EH (cell line): ENCODE measurements at places on chromosomes 1 and 21.

- peak; percentile 94 for DNase-seq
Observed at GRCh38 chr21:38297194-38297631, 40.4 kb downstream of the KCNJ15 start.

- DNase-seq = no peak
Observed at GRCh38 chr1:23872421-23872820, 4.3 kb upstream of the FUCA1 start.

DNA sequence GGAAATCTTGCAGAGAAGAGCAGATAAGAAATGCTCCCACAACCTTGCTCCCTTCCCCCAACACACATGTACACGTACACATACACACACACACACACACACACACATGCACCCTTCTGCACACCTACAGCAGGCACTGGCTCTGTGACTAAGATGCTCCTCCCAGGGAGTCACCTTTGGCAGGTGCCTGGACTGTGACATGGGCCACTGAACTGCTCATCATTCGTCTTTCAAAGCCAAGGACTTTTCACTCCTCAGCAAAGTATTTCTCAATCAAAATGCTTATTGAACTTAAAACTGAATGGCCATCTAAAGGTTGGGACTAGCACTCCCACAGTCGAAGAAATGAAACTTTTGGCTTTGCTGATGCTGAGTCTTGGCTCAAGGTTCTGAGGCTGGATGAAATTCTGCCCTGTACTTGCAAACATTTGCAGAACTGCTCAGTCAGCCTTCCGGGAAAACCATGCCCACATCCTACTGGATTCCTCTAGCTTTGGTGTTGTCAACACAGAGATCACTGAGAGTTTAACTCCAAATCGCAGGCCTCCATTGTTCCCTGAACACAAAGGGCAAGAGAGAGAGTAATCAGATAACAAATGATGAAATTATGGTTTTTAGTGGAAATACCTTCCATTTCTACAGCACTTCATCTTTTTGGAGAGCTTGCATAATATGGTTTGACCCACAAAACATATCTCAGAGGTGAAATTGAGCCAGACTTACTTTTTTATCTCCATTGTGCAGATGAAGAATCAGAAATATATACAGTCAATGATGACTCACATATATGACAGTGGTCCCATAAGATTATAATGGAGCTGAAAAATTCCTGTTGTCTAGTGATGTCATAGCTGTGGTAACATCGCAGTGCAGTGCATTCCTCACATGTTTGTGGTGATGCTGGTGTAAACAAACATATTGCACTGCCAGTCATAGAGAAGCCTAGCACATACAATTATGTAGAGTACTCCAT is 72.4 kb upstream of the BCAR3 start:
- peak; percentile 96 for DNase-seq

- DNase-seq = no peak
Observed at GRCh38 chr1:12601700-12602658, 16.0 kb downstream of the DHRS3 start.

DNA sequence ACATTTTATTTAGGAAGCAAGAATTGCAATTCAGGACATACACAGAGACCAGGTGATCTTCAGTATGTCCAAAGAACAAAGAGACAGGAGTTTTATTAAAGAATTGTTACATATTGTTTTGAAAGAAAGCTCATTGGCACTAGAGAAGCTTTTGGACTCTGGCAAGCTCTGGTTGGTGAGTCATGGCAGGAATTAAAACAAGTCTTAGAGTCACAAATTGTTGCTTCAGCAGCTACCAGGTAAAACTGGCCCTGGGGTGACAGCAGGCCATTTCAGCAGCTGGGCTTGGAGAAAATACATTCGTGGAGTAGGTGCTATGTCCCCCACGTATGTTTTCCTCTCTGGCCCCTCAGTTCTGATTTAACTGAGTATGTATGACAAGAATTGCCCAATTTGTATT is 58.8 kb downstream of the MAP3K21 start:
- no peak for DNase-seq

DNA sequence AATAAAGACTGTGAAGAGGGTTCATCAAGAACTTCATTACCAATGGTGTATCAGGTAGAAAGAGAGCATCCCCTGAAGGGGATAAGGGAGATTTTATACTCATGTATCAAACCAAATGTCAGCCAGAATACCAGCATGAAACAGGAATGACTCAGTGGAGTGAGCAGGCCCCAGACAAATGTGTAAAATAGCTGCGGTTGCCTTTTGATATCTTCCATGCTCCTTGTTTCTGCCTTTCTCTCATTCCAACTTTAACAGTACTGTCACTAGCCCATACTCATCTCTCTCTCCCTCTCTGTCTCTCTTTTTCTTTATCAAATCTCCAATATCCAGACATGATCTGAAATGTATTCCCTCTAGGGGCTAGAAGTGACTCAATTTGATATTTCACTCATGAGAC is 47.8 kb downstream of the GPR88 start:
- DNase-seq = peak; percentile 80

DNA sequence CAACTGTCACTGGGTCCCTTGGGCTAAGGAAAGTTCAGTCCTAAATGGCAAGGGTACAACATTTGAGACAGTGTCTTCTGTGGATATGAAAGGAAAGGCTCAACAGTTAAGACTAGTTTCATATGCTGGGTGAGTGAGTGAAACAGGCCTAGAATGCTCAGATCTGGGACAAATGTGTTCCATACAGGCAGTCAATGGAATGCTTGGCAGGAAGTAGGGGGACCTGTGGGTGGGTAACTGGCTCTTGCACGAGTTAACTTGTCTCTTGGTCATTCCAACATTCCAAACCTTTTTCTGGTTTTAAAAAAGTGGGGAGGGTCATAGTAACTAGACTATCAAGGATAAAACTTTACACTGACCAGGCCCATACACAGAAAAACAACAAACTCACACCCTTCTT is 17.8 kb upstream of the ADAM30 start:
- DNase-seq = peak; percentile 23

DNA sequence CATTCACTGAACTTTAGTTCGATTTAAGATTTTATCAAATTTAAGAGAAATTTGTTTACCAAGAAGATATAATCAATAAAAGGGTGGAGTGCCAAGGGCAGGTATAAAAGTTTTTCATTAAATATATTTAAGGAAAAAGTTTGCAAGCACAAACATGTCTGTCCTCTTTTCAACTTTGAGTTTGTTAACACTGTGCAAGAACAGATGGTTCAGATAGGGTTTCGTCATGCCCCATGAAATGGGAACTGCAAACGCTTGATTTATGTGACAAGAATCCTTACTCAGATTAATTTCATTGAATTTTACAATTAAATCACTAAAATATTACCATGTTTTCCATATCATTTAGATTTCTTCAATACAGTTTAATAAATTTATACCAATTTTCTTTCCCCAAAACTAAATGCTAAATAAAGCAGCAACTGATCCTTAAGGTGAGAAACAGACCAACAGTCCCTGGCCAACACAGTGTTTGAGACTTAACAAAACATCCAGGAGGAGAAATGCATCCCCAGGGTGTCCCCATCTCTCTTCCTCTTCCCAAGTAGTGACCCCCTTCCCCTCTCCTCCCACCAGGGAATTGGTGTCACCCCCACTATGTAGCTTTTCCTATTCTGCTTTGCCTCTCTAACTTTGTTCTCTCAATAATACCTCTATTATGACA is 292.9 kb downstream of the LTN1 start:
- DNase-seq = no peak

GRCh38 chr1:170720661-170721060 is 56.7 kb downstream of the PRRX1 start:
- DNase-seq = no peak

DNA sequence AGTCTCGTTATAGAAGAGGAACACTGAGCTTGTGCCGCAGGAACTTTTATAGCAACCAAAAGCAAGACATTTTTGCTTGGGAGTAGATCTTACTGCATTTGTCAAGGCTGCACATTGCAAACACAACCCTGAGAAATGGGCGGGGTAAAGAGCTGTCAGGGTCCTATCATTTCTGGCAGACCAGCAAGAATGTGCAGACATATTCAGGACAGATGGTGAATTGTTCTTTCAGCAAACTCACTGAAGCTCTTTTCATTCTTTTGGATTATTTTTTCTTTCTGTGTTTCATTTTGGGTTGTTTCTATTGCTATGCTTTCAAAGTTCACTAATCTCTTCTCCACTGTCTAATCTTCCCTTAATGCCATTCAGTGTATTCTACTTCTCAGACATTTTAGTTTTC is 5.1 kb upstream of the ACTN2 start:
- DNase-seq = no peak

- no peak for DNase-seq
Observed at GRCh38 chr21:26423511-26423910, 149.6 kb downstream of the CYYR1 start.

DNA sequence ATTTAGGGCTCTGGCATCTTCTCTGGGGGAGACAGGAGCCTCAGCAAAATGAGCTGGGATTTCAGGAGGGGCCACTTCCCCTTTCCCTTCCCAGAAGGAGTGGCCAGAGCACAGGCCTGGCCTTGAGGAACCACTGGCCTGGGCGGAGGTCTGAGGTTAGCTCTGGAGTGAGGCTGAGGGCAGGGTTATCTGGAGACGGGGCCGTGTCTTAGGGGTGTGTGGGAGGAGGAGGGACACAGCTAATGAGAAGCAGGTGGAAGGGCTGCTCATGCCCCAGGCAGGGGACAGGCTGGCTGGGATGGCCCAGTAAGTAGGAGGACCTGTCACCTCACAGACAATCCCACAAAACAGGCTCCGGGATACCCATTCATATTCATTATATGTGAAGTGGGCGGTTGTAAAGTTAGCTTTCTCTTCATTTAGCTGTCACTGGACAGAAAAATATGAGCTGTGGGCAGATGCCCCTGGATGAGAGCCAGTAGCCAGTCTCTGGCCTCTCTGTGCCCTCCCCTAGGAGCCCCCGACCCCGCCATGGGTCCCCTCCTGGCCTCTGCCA is 12.4 kb downstream of the ALX3 start:
- DNase-seq = peak; percentile 48

GRCh38 chr1:240094041-240094722 is 2.5 kb downstream of the FMN2 start:
- peak; percentile 45 for DNase-seq

- peak; percentile 57 for DNase-seq
Observed at GRCh38 chr21:43613755-43614638, 45.3 kb downstream of the HSF2BP start.

DNA sequence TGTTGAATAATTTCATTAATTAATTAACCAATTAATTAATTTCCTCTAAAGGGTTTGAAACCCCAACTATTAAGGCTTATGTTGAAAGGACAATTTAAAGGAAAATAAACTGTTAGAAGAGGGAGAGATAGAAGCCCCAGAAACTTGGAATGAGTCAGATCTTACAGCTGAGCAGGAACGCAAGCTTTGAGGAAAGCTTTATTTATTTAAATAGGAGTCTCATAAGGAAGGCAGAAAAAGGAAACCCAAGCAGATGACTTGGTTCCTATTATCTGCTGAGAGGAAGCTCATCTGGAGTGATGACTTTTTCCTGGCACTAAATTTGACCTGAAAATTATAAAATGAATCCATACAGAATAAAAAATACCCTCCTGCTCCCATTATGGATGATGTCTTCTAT is 105.1 kb downstream of the ROR1 start:
- peak; percentile 6 for DNase-seq

GRCh38 chr1:228465571-228466146 is 21.5 kb upstream of the RNF187 start:
- no peak for DNase-seq

DNA sequence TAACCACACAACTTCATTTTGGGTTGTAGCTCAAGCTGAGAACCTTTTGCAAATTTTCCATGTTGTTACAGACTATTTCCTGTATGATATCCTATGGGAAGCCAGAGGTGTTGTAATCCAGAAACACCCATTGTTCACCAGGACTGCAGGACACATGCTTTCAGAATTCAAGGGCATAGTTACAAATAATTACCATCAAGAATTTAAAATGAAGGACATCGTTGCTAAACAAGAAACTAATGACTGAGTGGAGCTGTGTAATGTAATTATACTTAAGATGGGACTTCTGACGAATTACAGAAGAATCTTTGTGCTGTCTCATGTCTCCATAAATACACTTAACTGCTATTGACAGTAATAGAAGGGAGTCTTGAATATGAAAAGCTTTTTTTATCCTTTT is 47.6 kb upstream of the HOOK1 start:
- DNase-seq = peak; percentile 51

- DNase-seq = no peak
Observed at GRCh38 chr1:95888941-95889390, 655.0 kb downstream of the RWDD3 start.

GRCh38 chr1:5947071-5947821 is 45.0 kb downstream of the NPHP4 start:
- DNase-seq = no peak

GRCh38 chr1:101004670-101005069 is 20.9 kb downstream of the DPH5 start:
- peak; percentile 36 for DNase-seq

DNA sequence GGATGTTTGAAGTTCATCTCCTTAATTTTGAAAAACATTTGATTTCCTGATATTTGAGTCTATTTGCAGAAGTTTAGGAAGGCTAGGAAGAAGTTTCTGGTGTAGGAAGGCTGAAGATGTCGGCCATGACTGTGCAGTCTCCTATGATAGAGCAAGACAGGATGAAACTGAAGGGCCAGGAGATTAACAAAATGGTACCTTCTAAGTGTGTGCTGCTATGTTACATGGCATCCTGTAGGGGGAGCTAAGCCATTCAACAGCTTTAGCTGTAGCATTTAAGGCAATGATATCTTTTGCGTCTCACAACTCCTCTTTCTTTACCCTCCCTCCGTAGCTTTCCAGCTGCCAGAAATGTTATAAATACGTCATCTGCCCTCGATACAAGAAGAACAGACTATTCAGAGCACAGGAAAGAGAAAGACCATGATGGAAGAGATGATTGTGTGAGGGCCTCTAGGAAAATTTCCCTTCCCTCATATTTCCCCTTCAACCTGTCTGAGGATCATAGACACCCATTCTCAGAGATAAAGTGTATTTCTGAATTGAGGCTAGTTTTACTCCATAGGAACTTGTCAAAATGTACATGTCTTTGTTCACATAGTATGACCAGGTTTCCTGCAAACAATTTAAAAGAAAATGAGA is 61.1 kb downstream of the XCL1 start:
- DNase-seq = peak; percentile 37

DNA sequence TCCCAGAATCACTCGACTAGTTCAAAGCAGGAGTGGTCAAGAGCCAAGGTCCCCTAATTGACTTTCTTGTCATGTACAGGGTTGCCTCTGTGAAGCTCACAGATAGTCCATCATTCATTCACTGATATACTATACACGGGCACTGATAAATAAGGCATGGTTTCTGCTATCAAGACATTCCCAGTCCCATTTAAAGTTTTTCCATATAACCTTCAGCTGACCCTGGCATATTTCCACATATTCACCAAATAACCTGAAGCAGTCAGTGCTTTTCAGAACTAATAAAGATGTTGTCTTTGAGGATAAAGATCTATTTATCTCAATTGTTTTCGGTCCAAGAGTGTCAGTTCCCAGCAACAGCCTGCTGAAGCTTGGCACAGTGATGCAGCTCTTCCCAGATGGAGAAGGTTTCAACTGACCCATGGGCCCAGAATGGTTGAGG is 173.4 kb downstream of the ZZZ3 start:
- DNase-seq = peak; percentile 32
